ENCODE measurements at places on chromosomes 7 and 10.

GRCh38 chr7:42671627-42672026, 240.2 kb downstream of the C7orf25 start:
- DNase-seq, result no peak

DNA sequence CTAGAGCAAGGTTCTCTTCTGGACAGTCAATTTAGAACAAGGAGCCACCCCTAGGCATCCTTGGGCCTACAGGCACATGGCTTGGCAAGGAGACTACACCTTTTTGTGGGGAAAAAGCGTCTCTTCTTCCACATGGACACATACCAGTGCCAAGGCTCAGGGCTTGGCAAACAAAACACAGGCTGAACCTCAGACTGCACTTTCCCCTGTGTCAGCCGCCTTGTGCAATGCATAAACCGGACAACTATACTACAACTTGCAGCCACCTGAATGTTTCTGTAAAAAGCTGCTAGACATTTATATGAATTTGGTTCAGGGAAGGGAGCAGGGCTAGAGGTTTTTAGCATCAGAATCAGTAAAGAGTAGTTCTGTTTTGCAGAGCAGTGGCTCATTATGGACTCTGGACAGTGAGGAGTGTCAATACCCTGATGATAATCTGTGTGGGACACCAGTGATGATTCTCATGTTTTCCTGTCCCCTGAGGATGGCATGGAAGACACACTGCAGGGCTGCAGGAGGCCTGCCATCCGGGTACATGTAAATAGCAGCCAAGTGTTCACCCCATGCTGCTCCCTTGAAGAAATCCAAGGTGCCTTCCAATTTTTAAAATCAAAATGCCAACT, 118.9 kb downstream of the GATA3 start:
- DNase-seq, result no peak

- no peak for DNase-seq
Observed at GRCh38 chr10:96588616-96589419, 2.0 kb upstream of the TM9SF3 start.

GRCh38 chr10:32437334-32437733, 8.6 kb upstream of the CCDC7 start:
- DNase-seq, result no peak

DNA sequence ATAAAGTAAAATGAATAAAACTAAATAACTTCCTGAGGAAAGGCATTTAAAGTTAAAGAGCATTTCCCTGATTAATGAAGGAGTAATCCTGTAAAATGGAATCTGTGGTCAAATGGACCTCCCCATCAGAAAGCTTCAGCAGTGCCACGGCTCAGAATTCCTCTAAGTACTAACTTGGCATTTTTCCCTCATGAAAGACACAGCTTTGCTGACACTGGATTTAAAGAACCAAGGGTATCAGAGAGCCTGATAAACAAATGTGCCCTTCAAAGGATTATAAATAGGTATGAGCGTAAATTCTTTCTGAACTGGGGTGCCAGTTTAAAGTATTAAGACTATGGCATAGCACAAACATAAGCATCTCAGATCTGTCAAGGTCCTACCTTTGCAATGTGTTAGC, 24.2 kb upstream of the RNF148 start:
- no peak for DNase-seq

DNA sequence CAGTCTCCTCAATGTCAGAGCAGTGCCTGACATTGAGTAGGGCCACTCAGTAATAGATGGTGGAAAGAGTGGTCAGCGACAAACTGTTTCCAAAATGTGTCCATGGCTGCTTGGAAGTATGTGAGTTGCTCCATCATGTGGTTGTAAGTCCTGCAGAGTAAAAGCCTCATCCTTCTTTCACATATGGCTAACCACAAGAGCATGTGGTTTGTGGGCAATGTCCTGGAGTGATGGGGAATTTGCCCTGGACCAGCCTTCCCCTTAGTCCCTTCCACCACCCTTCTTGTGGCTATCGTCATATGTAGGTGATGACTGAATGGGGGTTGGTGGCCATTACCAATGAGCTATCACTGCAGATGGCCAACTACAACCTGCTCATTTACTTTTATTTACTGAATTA, 33.0 kb upstream of the PLXNA4 start:
- DNase-seq, result no peak

DNA sequence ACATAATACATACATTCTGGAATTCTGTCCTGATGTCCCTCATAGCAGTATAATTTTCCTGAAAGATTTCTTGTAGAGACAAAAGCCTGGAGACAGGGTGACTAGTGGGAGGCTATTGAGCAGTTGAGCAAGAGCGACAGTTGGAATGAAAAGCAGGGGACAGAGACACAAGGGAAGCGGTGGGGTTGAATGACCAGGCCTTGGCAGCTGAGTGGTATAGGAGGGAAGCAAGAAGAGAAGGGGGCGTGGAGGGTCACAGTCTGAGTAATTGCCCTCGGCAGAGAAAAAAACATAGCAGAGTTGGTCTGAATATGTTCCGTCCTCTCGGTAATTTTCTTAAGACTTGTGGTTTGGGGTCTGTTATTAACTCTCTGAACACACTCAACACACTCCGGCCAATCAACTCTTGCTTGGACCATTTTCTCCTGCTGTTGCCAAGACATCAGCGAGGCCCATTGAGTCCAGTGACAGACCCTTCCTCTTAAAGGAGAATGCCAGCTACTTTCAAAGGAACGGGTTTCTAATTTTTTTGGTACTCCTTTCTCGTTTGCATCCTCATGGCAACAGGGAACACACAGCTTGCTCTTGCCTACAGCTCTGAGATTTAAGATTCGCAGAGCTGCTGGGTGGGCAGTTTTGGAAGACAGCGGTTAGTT, 5.3 kb upstream of the ACTR3B start:
- no peak for DNase-seq

GRCh38 chr7:137919987-137920386, 73.2 kb upstream of the DGKI start:
- DNase-seq, result no peak

DNA sequence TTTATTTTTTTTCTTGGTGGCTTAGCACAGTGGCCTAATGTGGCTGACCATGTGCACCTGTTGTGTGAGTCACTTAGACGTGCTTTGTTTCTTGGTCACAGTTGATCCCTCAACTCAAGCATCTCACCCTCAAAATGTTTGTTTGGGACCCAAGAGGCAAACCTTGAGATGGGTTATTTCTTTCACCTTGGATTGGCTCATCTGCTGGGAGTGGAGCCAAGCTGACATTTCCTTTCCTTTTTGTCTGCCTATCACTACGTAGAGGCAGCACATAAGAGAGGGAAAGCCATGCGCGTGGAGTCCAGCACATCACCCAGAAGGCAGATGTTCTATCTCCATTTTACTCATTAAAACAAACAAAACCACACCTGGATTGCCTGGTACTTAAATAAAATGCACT, 6.4 kb upstream of the PRKCQ start:
- no peak for DNase-seq

DNA sequence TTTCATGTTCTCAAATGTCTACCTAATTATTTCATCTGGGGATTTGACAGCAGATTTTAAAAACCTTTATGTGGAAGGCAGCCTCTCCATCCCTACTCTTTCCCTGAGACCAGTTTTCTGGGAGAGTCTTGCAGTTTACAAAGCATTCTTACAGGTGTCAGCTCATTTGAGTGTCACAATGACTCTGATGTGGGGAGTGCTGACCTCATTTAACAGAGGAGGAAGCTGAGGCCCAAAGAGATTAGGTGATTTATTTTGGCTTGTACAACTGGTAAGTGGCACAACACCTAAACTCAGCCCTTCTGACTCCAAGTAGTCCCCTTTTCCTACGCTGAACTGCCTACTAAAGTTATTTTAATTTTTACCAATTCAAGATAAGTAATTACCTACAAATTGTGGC, 33.3 kb upstream of the MAT1A start:
- no peak for DNase-seq

GRCh38 chr7:75638594-75639070, 100.1 kb downstream of the HIP1 start:
- DNase-seq, result no peak

GRCh38 chr7:17934094-17934493, 6.2 kb downstream of the SNX13 start:
- DNase-seq, result no peak

DNA sequence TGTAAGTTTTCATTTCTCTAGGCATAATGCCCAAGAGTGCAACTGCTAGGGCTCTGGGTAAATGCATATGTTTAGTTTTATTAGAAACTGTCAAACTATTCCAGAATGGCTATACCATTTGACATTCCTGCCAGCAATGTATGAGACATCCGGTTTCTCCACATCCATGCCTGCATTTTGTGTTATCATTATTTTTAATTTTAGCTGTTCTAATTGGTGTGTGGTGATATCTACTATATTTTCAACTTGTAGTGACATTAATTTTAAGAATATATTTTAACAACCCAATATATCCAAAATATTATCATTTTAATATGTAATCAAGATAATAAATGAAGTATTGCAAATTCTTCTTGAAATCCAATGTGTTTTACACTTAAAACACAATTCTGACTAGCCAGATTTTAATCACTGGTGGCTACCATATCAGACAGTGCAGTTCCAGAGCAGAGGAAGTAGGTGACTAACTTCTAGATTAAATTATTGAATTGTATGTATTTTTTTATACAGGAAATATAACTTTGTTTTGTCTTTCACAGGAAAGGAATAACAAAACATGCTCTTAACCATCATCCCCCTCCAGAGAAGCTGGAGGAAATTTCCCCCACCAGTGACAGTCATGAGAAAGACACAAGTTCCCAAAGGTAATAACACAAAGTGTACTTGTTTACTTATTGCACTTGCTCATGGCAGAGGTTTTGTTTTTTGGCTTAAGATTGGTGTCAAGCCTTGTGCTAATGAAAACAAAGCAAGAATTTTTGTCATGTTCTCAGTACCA, 6.4 kb downstream of the FAM149B1 start:
- no peak for DNase-seq

- DNase-seq, result no peak
Observed at GRCh38 chr10:76257816-76258215, 826.4 kb downstream of the LRMDA start.

- no peak for DNase-seq
Observed at GRCh38 chr7:74217455-74218342, 7.9 kb downstream of the LAT2 start.

DNA sequence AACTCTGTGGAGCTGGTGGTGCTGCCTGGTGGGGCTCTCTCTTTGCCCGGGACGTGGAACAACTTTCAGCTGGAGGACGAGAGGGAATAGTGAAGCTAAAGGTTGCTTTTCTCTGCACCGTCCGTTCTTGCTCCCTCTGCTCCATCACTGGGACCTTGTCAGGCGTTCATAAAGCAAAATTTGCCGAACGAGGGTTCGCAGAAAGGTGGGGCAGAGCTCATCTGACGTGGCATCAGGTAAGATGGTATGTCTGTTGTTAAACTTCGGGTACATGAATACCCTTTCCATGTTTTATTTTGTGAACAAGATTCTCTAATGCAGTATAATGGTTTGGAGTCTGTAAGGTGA, 416 bp downstream of the BBS9 start:
- no peak for DNase-seq

DNA sequence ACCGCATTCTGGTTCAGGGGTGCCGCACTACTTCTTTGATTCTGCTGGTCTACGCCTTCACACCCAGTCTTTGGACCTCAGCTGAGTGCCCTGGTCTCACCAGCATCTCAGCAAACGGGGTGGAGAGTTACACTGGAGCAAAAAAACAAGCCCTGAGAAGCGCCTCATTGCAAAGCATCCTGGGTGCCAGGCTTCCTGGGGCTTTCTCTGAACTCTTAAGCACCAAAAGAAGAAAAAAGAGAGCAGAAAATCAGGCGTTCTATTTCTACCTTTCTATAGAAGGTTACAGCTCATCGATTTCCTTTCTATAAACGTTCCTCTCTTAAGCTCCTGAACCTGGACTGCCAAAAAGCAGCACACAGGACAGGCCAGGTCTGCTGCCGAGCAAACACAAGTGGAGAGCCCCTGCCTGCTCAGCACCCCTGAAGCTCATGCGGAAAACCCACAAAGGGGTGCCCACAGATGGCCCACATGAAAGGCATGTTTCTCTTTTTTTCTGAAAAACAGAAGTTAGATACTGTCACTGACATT, 217.9 kb downstream of the SFMBT2 start:
- DNase-seq, result no peak

GRCh38 chr7:36967387-36967786, 243.1 kb upstream of the AOAH start:
- DNase-seq, result peak; percentile 68

DNA sequence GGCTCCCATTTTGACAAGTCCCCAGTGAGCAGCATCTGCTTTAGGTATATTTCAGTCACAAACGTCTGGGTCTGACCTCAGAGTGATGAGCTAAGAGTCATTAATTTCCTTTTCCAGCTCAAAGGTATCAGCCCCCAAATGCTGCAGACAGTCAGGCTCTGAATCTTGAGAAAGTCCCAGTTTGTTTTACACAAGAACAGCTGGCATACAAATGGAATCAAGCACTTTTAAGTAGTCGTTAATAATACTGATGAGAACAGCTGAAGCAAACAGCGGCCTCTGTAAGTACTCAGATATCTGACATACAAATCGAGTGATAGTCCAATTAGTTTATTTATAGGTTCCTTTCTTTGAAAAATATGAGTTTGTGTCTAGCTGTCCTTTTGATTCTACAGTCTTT, 49.4 kb upstream of the MSRB2 start:
- DNase-seq, result no peak

DNA sequence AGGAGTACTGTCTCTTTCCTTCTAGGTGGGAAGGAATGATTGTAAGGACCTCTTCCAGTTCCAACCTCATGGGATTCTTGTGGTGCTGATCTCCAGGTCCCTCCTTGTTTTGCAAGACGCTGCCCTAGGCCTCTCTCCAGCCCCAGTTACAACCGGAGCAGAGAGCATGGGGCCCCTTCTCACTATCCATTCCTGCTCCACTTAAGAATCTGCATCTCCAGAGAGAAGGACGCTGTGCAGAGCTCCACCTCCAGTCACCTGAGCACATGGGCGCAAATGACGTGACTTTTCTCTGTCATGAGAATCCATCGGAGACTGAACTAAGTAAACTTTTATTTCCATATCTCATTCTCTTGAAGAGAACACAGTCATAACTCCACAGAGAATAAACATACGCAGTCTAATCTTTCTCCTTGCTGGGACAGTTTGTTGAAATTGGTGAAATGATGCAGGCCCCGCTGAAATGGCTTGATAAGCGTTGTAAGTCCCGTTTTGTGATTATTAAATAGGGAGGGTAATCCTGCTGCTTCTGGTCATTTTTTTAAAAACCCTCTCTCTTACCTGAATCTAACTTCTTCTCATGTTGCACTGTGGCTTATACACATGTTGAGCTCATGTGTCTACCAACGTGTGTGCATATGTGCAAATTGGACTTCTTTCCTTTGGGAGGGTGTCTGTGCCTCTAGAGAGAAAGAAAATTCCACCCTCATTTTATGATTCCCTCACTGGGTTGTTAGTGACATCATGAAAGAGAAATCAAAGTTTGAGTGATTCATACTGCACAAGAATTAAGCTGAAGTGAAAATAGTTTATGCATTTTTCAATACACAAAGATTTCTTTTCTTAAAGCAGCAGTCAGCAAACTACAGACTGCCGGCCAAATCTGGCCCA, 133.2 kb upstream of the TBX20 start:
- no peak for DNase-seq
